ENCODE measurements at places on chromosomes 2 and 18. TPM values are rescaled to one million over a fixed set of nuclear protein-coding genes. Genes with fewer than 3 reads are reported as not detected.

DNA sequence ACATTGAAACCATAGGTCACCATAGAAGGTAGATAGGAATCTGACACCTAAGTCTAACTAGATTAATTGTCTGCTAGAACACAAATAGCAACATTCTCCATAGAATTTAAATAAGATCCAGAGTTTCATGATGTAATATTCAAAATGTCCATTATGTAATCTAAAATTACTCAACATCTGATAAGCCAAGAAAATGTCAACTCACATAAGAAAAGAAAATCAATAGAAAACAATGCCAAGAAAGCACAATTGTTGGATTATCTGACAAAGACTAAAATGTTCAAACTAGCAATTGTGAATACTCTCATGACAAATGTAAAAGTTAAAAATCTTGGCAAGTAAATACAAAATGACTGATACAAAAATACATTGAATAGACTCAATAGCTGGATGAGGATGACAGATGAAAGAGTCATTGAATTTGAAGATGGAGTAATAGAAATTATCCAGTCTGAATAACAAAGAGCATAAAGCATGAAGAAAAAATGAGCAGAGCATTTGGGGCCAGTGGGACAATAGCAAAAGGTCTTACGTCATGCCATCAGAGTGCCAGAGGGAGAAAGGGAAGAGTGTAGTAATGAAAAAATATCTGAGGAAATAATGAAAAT lies 358.6 kb downstream of the METTL4 start:
- DNase-seq, result no peak

GRCh38 chr2:229636571-229636970 lies 77.8 kb downstream of the DNER start:
- no peak for DNase-seq

The CFC1B gene
- polyA plus RNA-seq, result not detected

DNA sequence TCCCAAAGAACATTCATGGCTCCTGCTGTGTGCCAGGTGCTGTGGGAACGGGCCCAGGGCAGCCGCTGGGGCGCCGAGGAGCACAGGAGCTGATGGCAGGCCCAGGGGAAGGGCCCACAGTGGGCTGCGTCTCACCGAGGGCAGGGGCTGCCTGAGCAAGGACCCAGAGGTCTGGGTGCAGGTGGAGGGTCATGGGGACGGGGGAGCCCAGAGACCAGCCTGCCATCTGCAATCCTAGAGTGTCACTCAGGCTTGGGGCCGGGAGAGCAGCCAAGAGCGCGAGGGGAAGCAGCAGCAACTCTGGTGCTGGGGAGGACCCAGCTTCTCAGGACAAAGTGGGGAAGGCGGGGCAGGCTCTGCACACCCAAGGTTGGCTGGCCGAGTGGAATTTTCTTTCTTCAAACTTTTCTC lies 207.4 kb downstream of the HDAC4 start:
- no peak for DNase-seq

The IL1A gene
- polyA plus RNA-seq, result not detected

DNA sequence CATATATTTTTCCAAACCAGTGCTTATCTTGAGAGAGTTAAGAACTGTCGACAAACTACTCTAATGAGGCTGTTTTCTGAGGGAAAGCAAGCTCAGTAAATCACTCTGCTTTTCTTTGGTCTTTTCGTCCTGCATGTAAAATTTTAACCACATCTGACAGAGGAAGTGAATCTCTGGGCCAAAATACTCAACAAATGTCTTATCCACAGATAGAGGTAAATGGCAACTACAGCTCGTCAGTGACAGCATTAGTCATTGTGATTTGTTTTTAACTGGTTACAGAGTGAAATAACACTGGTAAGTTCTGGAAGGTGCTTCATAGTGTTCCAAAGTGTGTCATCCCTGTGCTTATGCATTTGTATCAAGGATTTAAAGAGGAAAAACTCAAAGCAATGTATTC lies 82.6 kb upstream of the SLC8A1 start:
- DNase-seq, result no peak

The SERPINB11 gene
- polyA plus RNA-seq, result not detected
